SW 1271 (cell line): ENCODE measurements at places on chromosomes 16 and 17.

DNA sequence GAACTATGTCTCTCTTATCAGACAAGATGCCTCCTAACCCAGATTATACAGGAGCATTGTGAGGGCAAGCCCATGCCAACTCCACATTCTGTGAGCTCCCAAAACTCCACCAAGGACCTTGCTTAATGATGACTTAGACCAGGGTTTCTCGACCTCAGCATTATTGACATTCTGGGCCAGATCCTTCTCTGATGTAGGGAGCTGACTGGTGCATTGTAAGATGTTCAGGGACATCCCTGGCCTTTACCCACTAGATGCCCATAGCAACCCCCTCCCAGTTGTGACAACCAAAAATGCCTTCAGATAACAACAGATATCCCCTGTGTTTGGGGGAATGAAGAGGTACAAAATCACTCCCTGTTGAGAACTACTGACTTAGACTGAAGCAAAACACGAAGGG, 43.6 kb downstream of the HOXB1 start:
- DNase-seq: no peak

DNA sequence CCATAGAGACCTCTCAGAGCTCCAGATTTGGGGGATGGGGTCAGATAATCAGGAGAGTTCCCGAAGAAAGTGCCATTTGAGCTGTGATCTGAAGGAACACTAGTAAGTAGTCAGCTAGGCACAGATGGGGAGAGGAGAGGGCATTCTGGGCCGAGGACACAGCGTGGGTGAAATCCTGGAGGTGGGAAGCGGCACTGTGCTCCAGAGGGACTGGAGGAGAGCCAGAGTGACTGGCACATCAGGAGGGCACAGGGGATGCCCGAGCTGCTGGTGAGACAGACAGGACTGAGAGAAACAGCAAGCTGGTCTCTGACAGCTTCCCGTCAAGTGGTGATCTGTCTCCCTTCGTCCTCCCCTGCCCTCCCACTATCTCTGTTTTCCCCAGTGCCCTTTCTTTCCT, 40.6 kb downstream of the KNOP1 start:
- no peak for DNase-seq

DNA sequence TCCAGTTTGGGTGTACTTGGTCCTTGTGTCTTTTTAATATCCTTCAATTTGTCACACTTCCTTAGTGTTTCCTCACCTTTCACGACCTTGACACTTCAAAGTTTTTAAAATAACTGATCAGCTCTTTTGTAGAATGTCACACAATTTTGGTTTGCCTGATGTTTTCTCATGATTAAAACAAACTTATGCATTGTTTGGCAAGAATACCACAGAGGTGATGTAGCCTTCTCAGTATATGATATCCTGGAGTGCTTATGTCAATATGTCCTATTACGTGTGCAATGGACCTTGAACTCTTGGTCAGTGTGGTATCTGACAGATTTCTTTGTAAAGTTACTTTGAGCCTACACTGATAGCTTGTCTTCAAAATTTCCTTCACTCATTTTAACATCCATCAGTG, 297.4 kb downstream of the CNTNAP4 start:
- no peak for DNase-seq

DNA sequence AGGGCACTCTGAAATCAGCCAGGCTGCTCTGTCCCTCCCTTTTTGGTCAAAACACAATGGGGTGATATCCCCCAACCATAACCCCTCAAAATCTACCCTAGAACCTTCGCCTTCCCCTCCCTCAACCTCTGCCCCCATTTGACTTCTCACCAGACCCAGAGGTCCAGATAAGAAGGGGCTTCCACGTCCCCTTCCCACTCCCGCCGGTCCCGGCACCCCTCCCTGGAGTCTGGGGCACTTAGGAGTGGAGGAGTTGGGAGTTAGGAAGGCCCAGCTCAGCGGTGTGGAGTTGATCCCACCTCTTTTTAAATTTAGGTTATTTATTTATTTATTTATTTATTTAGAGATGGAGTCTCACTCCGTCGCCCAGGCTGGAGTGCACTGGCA, 619 bp upstream of the TMEM92 start:
- no peak for DNase-seq

DNA sequence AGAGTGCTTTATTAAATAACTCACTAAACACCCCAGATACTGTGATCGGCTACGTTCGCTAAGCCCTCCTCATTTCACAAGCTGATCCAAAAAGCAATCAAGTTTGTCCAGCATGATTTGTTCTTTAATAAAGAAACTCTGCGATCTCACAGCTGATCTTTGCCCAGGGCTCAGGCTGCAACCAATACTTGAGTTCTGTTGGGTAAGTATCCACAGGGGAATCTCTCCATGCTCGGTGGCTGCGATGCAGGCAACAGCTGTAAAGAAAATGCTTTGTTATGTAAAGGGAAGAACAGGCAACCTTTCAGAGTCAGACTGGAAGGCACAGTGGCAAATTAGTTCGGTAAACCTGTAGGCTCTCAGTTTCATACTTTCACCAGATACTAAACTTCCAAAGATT, 67.5 kb downstream of the SHISA6 start:
- no peak for DNase-seq

- DNase-seq: no peak
Measured at GRCh38 chr17:32873114-32873513, 3.8 kb downstream of the MYO1D start.

DNA sequence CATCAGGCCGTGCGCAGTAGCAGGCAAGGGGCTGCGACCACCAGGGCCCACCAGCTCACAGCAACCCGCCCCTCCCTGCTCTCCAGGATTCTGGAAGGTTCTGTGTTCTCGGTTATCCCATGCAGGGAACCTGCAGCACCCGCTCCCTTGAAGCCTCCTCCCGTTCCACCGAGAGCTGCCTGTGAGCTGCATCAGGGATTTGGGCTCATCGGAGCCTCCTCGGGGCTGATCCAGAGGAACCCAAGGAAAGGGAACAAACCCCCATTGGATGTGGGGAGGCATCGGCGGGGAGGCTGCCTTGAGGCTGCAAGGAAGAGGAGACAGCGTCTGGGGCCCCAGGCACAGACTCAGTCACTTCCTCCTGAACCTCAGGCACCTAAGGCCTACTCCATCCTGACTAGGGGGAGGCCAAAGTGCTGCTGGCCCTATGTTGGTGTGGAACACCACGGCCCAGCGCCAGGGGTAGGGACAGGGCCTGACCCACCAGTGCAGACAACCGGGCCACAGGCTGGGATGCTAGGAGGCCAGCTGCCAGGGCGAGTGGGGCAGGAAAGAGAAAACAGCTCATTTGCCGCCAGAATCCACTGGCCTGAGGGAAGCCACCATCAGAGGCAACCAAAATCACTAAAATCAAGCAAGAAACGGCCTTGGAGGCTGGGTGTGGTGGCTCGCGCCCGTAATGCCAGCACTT, 14.4 kb upstream of the LGALS3BP start:
- DNase-seq: no peak

DNA sequence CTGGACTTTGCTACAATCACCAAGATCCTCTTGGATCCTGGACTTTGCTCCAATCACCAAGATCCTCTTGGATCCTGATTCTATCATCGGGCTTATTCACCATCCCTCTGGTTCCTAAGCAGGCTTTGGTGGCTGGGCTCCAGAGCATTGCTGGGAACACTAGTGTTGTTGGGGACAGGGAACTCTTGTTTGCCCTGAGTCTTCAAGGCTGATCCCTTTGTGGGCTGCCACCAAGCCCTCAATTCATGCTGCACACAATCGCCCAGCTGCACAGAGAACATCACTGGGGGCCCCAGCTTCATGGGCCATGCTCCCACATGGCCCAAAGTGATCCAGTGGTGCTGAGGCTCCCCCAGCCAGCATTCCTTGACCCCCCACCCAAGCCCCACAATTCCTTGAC, 88.3 kb downstream of the TMEM132E start:
- DNase-seq: no peak

DNA sequence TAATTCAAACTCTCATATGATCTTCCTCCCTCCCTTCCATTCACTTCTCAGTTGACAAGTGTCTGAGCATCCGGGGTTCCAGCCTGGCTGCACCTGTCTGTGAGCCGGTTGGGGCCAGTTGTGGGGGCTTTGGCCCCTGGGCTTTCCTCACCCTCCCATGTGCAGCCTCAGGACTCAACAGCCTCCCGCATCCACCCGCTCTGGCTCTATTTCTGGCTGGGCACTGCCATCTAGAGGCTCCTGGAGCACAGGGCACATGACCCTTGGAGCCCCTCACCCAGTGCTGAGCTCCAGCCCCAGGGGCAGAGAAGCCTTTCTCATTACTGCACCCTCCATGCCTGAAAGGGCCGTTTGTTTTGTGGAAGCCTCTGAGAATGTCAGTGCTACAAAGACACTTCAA, 43.3 kb downstream of the HAPSTR1 start:
- DNase-seq: peak; percentile 27

DNA sequence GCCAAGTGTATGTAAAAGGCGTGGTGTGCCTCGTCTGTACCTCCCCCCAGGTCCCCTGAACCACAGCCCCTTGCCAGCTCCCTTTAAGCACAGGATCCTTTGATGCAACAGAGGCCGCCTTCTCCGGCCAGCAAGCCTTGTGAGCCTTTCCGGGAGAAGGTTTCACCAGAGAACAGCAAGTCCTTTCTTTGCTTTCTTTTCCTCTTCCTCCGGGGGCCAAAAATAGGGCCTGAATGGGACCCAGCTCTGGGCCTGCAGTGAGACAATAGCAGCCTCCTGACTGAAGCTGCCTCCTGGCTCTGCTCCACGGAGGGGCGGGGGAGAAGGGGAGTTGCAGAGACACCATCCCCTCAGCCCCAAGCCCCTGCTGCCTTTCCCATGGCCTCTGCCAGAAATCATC, 9.0 kb downstream of the ADGRG1 start:
- no peak for DNase-seq

DNA sequence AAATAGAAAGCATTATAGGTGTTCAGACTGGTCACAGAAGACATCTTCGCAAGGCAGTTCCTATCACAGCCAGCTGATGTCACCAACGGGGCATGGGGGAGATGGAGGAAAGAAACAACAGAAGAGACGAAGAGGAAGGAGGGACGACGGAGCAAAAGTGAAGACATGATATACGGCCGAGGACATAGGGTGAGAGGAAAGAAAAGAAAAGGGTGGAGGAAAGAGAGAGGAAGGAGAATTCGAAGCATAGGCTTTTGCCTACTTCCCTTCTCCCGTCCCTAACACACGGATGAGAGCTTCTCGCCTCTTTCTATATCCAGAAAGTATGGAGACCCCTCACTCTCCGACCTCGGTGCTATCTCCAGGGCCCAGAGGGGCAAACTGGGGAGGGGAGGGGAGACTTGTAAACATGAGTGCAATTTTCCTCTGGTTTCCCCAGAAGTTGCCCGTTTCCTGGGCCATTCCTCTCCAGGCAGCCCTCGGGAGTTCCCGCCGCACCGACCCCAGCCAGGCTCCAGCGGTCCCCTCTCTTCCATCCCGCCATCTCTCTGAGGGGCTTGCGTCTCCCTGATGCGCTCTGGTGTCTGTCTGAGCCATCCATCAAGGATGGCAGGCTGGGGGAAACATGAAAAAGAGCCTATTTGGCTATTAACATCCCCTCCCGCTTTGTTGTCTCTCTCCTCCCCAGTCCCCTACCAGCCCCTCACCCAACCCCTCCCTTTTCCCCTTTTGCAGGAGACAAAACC, 26.0 kb downstream of the COPZ2 start:
- DNase-seq: no peak

GRCh38 chr17:65359016-65359415, 202.4 kb downstream of the AXIN2 start:
- peak; percentile 37 for DNase-seq

DNA sequence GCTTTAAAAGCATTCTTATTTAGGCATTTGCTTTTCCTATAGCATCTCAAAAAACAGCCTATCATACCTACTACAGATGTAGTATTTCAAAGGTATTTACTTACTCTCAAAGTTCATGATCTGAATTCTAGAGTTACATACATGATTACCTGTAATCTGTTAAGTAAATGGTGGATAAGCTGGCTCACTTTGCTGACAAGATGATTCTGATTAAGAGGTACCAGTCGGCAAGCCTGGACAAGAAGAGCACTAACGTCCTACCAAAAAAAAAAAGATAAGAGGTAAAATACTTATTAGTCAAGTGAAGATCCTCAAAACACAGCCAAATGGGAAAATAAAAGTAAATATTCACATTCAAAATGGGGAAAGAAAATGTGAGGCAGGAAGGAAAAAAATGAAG, 2.7 kb downstream of the HEATR6 start:
- no peak for DNase-seq

GRCh38 chr16:67394155-67395104, 1.1 kb upstream of the TPPP3 start:
- no peak for DNase-seq

GRCh38 chr17:68277807-68278206, 13.1 kb downstream of the SLC16A6 start:
- no peak for DNase-seq

- peak; percentile 56 for DNase-seq
Measured at GRCh38 chr17:38444151-38444550, 15.9 kb downstream of the ARHGAP23 start.

GRCh38 chr17:56392321-56392720, 201.2 kb upstream of the NOG start:
- no peak for DNase-seq

GRCh38 chr17:64442541-64442971, 6.4 kb upstream of the MILR1 start:
- no peak for DNase-seq
